ENCODE measurements at places on chromosomes 1 and 21.

DNA sequence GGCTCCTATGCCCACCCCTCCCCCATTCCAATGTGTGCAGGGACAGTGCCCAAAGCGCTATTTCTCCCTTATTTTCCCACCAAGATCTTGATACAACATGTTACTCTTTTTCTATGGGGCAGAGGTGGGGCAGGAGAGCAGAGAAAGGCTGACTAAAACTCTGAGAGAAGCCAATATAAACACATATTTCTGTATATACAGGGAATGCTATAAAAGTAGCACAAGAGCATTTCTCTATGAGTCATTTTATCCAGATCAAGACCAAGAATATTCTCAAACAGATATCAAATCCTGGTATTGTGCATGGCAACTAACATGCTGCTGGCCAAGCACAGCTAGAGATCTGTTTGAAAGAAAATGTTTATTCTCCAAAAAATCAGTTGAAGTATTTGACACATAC is 7.3 kb downstream of the WDR26 start:
- peak; percentile 34 for DNase-seq

DNA sequence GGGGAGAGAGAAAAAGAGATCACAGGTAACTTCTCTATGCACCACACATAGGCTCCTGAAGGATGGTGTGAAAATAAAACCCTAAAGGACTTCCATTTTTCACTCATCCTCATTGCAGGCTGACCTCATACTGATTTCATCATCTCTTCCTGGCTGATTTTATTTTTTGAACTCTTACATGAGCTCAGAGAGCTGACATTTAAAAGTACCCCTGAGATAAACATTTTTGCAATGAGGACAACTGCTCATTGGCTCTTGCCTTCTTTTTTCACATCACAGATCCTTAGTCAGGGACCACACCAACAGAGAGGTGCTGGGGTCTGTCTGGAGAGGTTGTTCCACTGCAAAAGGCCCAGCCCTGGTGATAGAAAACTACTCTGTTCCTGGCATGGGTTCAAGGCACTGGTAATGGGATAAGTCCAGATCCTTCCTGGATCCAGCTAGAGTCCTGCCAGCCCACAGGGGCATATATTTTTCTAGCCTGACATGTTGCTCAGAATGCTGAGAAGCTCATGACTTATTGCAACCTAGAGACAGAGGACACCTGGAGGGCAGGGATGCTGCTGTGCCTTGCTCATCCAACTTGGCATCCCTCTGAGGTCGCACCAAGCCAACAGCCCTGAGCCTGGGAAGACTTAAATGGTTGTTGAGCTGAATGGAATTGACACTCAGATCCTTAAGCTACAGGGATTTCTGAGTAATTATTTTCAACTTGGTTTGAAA is 360.0 kb downstream of the HHAT start:
- DNase-seq = no peak

- peak; percentile 34 for DNase-seq
These were observed 180.3 kb downstream of the DISC1 start for GRCh38 chr1:231806623-231807495.

GRCh38 chr1:232274236-232274855 is 355.6 kb downstream of the SIPA1L2 start:
- no peak for DNase-seq

DNA sequence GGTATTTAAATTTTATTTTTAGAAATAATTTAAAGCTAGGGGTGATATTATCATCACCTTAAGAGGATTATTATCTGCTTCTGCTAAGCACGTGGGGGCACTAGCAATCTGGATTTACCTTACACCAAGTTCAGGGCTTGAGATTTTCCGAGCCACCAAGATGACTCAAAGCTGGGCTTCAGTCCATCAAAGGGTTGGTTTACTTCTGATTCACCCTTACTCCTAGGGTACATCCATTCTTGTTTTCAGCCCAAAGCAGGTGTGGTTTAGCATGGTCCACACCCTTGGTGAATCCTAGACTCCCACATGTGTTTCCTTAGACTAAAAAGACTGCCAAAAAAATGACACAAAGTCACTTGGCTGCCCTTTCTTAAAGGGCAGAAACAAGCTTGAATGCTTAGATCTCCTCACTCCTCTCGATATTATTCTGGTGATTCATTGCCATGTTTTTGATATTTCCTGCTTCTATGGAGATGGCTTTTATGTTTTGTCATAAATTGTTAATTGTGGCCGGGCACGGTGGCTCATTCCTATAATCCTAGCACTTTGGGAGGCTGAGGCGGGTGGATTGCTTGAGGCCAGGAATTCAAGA is 9.8 kb upstream of the PRSS38 start:
- no peak for DNase-seq

- no peak for DNase-seq
These were observed 39.2 kb upstream of the POU3F1 start for GRCh38 chr1:38085666-38086330.

DNA sequence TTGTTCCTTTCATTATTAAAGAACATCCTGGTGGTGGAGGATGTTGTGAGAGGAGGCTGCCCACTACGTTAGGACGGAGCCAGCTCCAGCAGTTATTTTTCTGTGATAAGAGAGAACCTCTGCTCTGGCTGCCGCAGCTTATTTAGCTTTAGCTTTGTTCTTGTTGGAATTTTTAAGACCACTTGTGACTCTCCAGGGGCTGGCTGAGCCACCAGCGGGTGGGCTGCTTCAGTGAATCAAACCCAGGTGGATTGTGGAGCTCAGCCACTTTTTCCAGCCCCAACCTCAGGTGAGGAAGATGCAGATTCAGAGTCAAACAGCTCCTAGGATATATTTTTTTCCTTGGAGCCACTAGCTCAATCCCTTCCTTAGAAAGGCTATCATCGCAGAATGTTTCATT is 83.1 kb upstream of the CTTNBP2NL start:
- no peak for DNase-seq

GRCh38 chr1:201593200-201593921 is 54.4 kb downstream of the NAV1 start:
- DNase-seq = no peak

- no peak for DNase-seq
These were observed 665.0 kb downstream of the SMYD3 start for GRCh38 chr1:245842106-245842505.

DNA sequence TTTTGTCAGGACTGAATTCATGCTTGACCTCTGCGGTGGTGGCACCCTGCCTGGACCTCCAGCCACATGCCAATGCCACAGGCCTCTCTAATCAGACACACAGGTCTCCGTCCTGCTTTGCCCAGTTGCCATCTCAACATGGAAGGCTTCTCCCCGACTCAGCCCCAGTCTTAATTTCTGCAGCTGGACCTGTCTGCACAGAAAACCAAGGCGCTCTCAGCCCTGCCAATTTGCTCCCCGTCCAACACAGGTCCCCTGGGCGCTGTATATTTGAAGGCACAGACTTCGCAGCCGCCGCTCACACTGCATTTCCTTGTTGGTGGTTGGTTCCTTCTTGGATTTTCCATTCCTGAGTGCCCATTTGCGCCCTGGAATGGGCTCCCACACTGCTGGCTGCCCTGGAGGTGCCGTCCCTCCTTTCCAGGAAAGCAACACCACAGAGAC is 28.0 kb upstream of the PLEKHG5 start:
- DNase-seq = no peak

GRCh38 chr21:38798081-38798480 is 7.6 kb upstream of the ETS2 start:
- no peak for DNase-seq

- no peak for DNase-seq
These were observed 58.6 kb upstream of the IRF2BP2 start for GRCh38 chr1:234668577-234668955.

GRCh38 chr1:157115851-157116736 is 16.5 kb upstream of the ETV3L start:
- DNase-seq = no peak

GRCh38 chr1:33792651-33793050 is 71.2 kb upstream of the HMGB4 start:
- no peak for DNase-seq

DNA sequence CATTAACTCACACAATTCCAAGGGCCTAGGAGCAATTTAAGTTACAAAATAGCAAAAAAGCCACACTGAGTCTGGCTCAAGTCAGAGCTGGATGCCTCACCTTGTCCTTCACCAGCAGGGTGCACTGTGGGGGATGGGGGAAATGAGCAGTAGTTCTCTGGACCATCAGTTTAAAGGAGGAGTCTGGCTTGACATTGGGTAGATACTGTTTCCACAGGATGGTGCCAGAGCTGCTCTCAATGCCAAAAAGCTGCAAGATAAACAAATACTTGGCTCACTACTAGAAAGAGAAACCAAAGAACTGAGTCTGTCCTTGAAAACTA is 18.8 kb downstream of the EMC1 start:
- DNase-seq = no peak

GRCh38 chr1:198771563-198772153 is 132.8 kb downstream of the PTPRC start:
- no peak for DNase-seq

- DNase-seq = no peak
These were observed 421.3 kb upstream of the ADGRL2 start for GRCh38 chr1:81379430-81379829.

GRCh38 chr1:149845416-149845815 is 54.0 kb upstream of the BOLA1 start:
- peak; percentile 29 for DNase-seq
